ENCODE measurements at places on chromosomes 5 and 9. TPM values are rescaled to one million over a fixed set of nuclear protein-coding genes. Genes with fewer than 3 reads are reported as not detected.

GRCh38 chr9:29875547-29875946 is 2302.3 kb upstream of the C9orf72 start:
- no peaks in the 10 kb centered on the region for H3K27me3 ChIP-seq
- no peaks in the 10 kb centered on the region for H3K4me1 ChIP-seq
- H3K36me3 ChIP-seq, result no peaks in the 10 kb centered on the region

- H3K27ac ChIP-seq, result no peak overlapping the region
- H3K4me3 ChIP-seq, result 0 out of 2 replicates have a peak overlapping the region, but pooled peaks have one; percentile 26
- peaks cover 15% of the 10 kb centered on the region for H3K4me1 ChIP-seq
- H3K27me3 ChIP-seq, result peaks cover 21% of the 10 kb centered on the region
- H3K36me3 ChIP-seq, result no peaks in the 10 kb centered on the region
- DNase-seq, result peak; percentile 29
Measured at GRCh38 chr5:135887881-135888614, 7.6 kb downstream of the IL9 start.

DNA sequence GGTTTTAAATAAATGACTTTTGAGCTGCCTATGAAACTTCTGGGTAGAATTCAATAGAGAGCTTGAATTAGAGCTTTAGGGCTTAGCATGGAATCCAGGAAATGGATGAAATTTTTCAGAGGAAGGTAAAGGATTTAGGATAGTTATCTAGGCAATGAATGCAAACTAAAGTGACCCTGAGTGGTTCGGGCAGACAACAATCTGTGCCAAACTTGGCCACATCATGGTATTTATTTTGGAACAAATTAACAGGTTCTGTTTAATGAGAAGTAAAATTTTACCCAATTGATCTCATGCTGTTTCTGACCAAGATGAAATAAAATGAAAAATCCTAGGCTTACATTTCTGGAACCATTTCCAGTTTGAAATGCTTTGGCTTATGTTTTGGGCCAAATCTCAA is 934.4 kb downstream of the MAT2B start:
- no peaks in the 10 kb centered on the region for H3K36me3 ChIP-seq
- no peaks in the 10 kb centered on the region for H3K27me3 ChIP-seq
- no peak overlapping the region for H3K27ac ChIP-seq
- DNase-seq, result no peak
- H3K4me1 ChIP-seq, result no peaks in the 10 kb centered on the region

GRCh38 chr5:68248896-68249295 is 33.3 kb downstream of the PIK3R1 start:
- no peaks in the 10 kb centered on the region for H3K27me3 ChIP-seq
- H3K4me1 ChIP-seq, result peaks cover 80% of the 10 kb centered on the region
- no peak overlapping the region for H3K4me3 ChIP-seq
- no peak overlapping the region for H3K27ac ChIP-seq
- no peak for DNase-seq

The N4BP3 gene
- not detected for total RNA-seq

The MYO10 gene
- total RNA-seq, result 103 TPM
